ENCODE measurements at places on chromosomes 1 and 21.

- DNase-seq, result no peak
These were observed 21.1 kb downstream of the CACNA1E start for GRCh38 chr1:181504399-181504842.

- DNase-seq, result no peak
These were observed 85.5 kb downstream of the VWA5B1 start for GRCh38 chr1:20376171-20376570.

- no peak for DNase-seq
These were observed 9.3 kb upstream of the S100A10 start for GRCh38 chr1:152002960-152003359.

GRCh38 chr1:8701794-8702471 is 115.5 kb downstream of the RERE start:
- no peak for DNase-seq

DNA sequence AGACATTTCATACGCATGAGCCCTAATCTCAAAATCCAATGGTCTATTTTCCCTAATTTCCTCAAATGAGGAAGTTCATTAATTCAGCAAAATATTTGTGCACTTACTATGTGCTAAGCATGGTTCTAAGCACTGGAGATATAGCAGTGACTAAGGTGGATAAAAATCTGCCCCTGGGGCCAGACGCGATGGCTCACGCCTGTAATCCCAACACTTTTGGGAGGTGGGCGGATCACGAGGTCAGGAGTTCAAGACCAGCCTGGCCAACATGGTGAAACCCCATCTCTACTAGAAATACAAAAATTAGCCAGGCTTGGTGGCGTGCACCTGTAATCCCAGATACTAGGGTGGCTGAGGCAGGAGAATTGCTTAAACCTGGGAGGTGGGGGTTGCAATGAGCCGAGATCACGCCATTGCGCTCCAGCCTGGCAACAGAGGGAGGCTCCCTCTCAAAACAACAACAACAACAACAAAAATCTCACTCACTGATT is 4.3 kb upstream of the MIIP start:
- DNase-seq, result no peak

- DNase-seq, result no peak
These were observed 11.0 kb downstream of the GSTM5 start for GRCh38 chr1:109722908-109723691.

DNA sequence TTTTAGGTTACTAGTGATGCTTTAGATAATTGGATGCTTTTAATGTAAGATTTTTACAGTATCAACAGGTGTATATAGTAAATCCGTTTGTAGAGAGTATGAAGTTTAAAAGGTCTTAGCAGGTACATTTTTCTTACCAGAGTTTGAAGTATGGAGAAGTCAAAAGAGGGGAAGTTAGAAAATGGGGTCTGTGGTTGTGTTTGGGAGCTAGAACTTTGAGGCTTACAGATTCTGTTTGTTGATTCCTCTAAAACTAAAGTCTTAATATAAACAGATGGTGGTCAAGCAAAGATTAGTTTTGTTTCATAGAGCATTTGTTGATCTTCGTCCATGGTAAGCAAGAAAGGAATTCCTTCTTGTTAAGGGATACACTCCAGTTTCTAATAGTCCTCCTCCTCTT is 35.8 kb downstream of the CDC42 start:
- no peak for DNase-seq

All from T-helper 2 cell (primary cell).